ENCODE measurements at places on chromosomes 16 and 17. TPM values are rescaled to one million over a fixed set of nuclear protein-coding genes. Genes with fewer than 3 reads are reported as not detected.

The KREMEN2 gene
- 1.4 TPM for polyA plus RNA-seq

The AANAT gene
- polyA plus RNA-seq: 0.60 TPM

The TACO1 gene
- polyA plus RNA-seq: 21.1 TPM

The RNF157 gene
- 196 TPM for polyA plus RNA-seq

The PRSS8 gene
- 1.5 TPM for polyA plus RNA-seq

The PYCARD gene
- polyA plus RNA-seq: 6.8 TPM

The BOLA2 gene
- polyA plus RNA-seq: 16.6 TPM

DNA sequence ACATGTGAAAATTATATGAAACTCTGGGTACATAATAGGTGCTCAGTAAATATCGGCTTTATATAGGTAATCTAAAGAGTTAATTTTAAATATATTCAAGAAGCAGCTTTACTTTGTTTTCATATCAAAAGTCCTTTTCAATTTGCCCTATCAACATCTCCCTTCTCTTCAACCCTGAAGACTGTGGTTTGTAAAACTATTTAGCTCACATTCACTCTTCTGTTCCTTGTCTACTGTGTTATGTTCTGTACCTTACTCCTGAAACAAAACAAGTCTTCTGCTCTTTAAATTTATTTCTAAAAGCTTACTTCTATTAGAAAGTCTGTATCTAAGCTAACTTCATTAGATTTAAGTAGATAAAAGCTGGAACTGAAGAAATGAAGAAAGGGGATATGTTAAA, 301.7 kb upstream of the PMFBP1 start:
- no peak for DNase-seq

GRCh38 chr17:55961386-55961785, 191.9 kb upstream of the ANKFN1 start:
- no peak for DNase-seq

- no peak for DNase-seq
These were observed 32.9 kb downstream of the CPSF4L start for GRCh38 chr17:73228748-73229236.

DNA sequence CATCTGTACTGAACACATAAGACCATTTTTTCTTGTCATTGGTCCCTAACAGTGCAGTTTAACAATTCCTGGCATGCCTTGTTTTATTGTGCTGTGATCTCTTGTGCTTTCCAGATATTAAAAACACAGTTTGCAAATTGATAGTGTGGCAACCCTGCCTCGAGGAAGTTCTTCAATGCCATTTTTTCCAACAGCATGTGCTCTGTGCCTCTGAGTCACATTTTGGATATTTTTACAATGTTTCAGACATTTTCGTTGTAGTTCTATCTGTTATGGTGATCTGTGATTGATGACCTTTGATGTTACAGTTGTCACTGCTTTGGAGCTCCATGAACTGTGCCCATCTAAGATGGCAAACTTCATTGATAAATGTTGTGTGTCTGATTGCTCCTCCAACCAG, 66.2 kb downstream of the GOSR1 start:
- no peak for DNase-seq

- peak; percentile 46 for DNase-seq
These were observed 1.3 kb downstream of the SRL start for GRCh38 chr16:4240624-4241023.

DNA sequence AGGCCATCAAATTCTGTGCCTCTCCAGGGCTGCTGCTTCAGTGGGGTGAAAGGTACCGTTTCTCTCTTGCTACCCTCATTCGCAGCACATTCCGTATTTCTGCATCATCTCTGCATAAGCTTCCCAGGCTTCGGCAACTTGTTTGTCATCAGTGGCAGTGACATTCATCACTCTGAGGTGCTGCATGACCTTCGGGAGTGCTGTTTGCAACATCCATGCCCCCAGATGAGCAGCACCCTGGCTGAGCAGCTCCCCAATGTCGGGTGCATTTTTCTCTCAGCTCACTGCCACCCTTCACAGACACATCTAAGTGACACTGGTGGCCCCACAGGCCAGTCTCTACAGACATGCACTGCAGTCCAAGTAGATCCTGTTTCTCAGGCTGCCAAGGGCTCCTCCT, 3.8 kb downstream of the CREBBP start:
- no peak for DNase-seq

DNA sequence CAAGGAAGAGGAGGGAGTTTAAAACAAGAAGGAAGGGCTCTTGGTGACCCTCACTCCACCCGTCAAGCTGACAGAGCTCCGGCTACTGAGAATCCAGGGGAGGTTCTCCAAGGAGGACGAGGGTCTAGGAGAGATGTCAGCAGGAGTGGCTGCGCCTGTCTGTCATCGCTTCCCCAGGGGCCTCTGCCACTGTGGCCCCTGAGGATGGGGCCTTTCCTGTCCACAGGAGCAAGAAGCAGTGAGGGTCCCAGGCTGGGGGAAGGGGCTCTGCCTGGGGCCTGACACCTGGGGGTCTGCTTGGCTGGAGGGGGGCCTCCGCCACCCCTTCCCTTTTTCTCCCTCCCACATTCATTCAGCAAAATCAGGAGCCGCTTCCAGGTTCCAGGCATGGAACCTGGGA, 66.5 kb upstream of the TNRC6C start:
- DNase-seq: no peak

GRCh38 chr16:84741340-84741830, 41.6 kb downstream of the USP10 start:
- DNase-seq: peak; percentile 91

GRCh38 chr16:17331991-17332390, 138.8 kb downstream of the XYLT1 start:
- no peak for DNase-seq

- DNase-seq: no peak
These were observed 42.8 kb upstream of the TNRC6A start for GRCh38 chr16:24686678-24687077.

- no peak for DNase-seq
These were observed 468.7 kb upstream of the C16orf82 start for GRCh38 chr16:26598061-26598460.

DNA sequence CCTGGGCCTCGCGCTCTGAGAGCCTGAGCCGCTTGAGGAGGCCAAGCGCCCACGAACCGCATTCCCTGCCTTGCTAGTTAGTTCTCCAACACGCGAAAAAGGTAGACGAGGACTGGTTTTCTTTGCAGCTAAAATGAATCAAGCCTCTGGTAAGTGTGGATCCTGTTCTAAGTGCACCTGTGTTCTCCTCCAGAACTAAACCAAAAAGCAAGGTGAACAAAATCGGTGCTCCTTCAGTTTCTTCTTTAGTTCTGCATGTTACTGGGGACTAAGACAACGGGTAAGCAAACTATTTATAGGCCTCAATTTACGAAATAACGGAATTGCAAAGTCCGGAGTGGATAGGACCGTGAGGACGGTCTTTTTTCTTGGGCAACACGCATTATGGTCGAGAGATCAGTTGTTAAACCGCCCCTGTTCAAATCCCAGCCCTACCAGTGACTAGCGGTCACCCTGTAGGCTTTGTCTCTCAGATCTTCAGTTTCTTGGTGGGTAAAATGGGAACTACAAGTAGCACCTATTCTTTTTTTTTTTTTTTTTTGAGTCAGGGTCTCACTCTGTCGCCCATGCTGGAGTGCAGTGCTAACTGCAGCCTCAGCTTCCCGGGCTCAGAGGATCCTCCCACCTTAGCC, 993 bp upstream of the ANKRD11 start:
- no peak for DNase-seq

DNA sequence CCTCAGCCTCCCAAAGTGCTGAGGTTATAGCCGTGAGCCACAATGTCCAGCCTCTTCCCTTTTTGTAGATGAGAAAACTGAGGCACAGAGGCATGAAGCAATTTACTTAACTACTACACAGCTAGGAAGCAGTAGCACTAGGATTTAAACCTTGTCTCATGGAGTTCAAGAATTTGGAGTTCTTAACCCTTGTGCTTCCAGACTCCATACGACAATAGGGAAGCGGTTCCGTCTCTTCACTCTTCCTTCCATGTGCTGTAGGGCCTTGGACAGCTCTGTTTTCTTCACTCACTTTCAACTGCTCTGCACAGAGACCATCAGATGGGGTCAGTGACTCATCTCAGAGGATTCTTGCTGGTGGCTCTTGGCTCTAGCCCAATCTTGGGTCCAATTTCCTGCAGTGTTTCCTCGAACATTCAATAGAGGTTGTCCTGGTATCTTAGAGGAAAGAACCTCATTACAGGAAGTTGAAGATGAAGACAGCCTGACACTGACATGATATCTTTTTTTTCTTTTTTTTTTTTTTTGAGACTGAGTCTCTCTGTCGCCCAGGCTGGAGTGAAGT, 19.3 kb downstream of the ITGAL start:
- DNase-seq: no peak

- no peak for DNase-seq
These were observed 11.3 kb downstream of the KATNIP start for GRCh38 chr16:27561216-27561615.

DNA sequence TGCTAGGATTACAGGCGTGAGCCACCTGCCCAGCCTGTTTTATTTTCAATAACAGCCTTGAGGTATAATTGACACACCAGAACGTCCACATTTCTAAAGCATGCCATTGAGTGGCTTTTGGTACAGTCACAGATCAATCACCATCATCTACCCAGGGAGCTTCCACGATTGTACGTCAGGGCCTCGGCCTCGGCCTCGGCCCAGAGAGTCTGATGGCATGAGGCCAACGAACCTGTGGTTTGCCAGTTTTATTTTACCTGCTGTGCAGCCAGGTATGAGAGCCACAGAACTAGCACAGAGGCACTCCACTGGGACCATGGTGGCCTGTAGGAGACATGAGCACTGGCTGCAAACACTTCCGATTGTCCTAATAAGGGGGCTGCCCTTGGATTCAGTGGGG, 8.3 kb downstream of the UBALD1 start:
- DNase-seq: no peak

DNA sequence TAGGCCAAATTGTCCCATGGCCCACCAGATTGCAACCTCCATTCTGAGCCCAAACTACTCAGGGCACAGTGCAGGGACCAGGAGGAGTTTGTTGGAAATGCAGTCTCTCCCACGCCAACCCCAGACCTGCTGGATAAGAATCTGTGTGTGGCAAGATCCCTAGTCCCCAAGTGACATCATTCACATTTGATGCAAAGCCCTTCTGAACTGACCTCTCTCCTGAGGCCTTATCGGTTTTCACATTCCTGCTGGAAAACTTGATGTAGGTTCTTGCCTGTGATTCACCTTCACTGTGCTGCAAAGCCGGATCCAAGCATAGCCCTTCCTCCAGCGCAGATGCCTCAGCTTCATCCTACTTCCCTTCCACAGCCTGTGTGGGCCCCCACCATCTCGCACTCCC, 6.6 kb upstream of the SHCBP1 start:
- DNase-seq: no peak

DNA sequence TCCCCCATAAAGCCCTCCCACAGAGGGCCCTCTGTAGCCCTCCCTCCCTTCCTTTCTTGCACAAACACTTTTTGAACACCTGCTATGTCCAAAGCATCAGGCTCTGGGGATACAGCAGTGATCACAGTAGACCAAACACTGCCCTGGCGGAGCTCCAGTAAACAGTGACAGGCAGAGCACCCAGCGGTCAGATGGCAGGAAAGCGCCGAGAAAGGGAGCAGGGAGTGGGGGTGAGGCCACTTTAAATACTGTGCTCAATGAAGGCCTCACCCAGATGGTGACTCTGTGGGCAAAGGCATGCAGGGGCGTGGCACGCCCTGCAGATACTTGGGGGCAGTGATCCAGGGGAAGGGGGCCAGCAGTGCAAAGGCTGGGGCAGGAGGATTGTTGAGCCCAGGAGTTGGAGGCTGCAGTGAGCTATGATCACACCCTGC, 7.6 kb downstream of the PRR29 start:
- DNase-seq: no peak

DNA sequence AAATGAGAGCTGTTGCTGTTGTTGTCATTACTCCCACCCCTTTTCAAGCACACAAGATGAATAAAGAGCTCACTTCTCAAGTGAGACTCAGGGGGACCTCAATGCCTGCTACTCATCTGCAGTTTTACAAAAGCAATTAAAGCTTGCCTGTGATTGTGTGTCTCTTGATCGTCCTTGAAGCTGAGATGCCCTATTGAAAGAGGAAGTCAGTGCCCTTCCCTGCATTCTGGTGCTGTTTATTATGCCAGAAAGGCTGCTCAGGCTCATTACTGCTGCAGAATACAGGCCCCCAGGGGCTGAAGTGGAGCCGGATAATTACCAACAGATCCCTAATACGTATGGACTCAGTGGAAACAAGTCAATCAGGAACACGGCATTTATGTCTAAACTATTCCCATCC, 147.2 kb downstream of the HS3ST2 start:
- no peak for DNase-seq

- DNase-seq: no peak
These were observed 8.7 kb downstream of the SMURF2 start for GRCh38 chr17:64653325-64653984.

DNA sequence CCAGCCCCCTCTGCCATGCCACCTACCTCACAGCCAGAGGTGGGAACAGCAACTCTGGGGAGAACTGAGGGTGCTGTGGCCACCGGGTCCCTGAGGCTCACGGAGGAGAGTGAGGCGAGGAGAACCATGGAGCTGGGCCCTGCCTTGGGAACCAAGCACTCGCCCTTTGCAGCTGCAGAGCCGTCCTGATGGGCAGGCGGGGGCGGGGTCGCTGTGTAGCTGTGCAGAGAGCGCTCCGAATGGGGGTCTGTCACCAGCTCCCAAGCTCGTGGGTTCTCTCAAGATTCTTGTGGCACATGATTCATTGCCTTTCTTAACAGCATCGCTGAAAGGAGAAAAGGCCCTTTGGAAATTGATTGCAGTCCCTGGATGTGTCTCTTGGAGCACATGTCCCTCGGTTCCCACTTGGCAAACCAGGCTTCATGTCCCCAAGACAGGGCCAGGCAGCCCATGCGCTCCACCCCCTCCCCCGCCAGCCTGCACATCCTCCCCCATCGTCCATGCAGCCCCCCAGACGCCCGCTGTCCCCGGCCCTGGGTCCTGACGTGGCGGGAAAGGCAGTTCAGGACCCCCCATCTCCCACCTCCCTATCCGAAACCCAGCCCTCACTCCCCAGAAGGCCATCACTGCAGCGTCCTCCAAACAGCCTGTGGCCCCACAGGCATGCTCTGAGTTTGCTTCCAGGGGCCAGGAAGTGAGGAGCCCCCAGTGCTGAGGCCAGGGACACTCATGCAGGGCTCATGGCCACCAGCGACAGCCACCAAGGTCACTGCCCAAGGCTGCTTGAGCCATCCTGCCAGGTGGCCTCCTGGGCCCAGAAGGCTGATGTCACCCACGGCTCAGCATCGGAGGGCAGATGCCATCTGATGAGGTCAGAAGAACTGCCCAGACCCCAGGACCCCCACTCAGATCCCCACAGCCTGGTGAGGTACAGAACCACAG, 20.6 kb upstream of the CHMP6 start:
- DNase-seq: no peak

GRCh38 chr17:65809366-65809765, 247.9 kb upstream of the AXIN2 start:
- DNase-seq: no peak
